ENCODE measurements at places on chromosomes 5 and 9.

DNA sequence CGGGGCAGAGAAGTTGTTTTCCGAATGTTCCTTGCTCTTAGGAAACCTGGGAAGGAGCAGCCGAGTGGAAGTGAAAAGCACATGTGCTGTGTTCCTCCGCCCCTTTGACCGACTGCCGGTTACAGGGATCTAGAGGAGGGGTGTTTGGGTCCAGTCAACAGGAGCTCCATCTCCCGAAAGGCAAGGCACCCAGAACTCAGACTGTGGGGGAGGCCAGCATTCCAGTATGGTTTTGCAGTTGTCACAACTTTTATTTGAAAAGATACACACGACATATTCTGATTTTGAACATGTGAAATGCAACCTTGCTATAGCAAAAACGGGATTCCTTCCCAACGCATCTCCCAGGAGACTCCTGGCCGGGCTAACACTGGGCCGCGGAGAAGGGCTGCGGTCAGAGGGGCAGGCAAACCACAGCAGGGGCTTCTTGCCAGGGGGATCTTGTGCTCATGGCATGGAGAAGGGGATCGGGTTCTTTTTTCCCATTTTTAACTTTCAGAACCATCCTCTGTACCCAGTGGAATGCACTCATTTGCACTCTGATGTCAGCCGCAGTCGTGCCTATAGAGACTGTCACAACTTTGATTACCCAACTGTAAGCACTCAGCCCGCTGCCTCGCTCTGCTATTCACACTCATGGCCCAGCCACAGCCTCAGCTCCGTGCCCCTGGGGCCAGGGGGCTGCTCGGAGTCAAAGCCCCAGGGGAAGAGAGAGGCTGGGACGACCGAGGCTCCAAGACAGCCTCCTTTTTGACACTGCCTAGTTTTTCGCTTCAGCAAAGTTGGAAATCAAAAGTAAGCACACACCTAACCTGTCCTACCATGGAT, 3.9 kb downstream of the QRFP start:
- peaks cover 11% of the 10 kb centered on the region for H3K4me1 ChIP-seq
- H3K4me3 ChIP-seq = no peak overlapping the region
- DNase-seq = no peak
- no peak overlapping the region for H3K27ac ChIP-seq

DNA sequence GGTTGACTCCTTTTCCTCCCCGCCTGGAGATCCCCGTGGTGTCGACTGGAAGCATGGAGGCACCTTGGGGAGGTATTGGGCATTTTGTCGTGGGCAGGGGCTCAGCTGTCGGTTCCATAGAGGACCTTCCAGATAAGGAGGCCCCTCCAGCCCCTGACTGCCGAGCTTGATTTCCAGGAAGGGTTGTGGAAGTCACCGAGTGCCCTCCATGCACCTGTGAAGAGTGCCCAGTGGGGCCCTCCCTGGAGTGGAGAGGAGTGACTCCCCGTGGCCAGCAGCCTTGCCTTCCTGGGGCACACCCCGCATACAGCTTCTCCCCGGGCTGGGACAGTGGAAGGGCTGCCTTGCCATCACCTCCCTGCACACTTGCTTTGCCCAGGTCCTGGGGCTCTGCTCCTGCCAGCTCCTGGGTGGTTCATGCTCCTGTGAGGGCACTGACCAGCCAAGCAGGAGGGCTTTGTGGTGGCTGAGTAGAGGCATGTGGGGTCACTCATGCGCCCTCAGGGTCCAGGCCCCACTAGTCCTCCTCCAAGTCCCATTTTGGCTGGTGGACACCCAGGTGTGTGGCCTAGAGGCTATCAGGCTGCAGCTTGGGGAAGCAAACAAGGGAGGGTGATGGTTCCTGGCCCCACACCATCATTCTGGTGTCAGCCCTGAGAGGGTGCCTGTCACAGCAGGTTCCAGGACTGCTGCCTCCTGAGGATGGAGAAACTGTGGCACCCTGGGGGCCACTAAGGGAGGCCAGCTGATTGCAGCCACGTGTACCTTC, 133.0 kb downstream of the WNK2 start:
- H3K4me3 ChIP-seq = no peak overlapping the region
- H3K27me3 ChIP-seq = no peaks in the 10 kb centered on the region

- H3K36me3 ChIP-seq = no peaks in the 10 kb centered on the region
- no peak overlapping the region for H3K4me3 ChIP-seq
- DNase-seq = no peak
- no peaks in the 10 kb centered on the region for H3K27me3 ChIP-seq
These were observed 50.0 kb downstream of the TSSK1B start for GRCh38 chr5:113384782-113385285.

- no peak for DNase-seq
- H3K36me3 ChIP-seq = no peaks in the 10 kb centered on the region
- no peaks in the 10 kb centered on the region for H3K4me1 ChIP-seq
- no peak overlapping the region for H3K4me3 ChIP-seq
- H3K27ac ChIP-seq = no peak overlapping the region
- H3K27me3 ChIP-seq = no peaks in the 10 kb centered on the region
These were observed 509.6 kb upstream of the TNC start for GRCh38 chr9:115627511-115627910.

- H3K27ac ChIP-seq = no peak overlapping the region
- H3K4me3 ChIP-seq = no peak overlapping the region
- H3K4me1 ChIP-seq = no peaks in the 10 kb centered on the region
These were observed 35.7 kb downstream of the AK8 start for GRCh38 chr9:132842124-132843044.

DNA sequence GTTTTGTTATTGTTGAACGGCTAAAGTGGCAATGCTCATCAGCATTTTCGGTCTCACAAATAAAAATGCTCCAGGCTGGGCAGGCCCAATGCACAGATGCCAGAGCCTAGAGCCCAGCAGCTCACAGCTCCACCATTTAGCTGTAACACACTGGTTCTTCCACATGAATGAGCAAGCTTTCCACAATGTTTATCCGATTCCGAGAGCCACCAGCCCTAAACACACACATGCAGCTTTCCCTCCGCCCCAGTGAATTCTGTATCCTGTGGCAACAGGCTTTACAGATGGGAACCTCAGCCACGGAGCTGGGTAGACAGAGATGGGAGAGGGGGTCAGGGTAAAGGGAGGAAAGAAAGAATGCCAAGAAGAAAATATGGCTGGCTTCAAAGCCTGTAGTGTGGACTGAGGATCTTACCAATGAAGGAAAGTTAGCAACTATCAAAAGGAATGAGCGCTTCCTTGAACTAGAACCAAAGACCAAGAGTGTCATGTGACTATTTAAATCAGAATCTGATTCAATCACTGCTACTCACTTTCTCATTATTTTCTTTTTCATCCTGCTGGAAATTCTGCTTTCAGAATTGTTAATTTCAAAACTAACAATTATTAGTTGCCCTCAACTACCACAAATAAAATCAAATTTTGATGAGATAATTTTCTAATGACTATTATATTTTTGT, 77.1 kb downstream of the MRPS27 start:
- no peak overlapping the region for H3K4me3 ChIP-seq
- H3K36me3 ChIP-seq = peaks cover 2% of the 10 kb centered on the region
- H3K4me1 ChIP-seq = peaks cover 3% of the 10 kb centered on the region
- H3K27me3 ChIP-seq = no peaks in the 10 kb centered on the region

DNA sequence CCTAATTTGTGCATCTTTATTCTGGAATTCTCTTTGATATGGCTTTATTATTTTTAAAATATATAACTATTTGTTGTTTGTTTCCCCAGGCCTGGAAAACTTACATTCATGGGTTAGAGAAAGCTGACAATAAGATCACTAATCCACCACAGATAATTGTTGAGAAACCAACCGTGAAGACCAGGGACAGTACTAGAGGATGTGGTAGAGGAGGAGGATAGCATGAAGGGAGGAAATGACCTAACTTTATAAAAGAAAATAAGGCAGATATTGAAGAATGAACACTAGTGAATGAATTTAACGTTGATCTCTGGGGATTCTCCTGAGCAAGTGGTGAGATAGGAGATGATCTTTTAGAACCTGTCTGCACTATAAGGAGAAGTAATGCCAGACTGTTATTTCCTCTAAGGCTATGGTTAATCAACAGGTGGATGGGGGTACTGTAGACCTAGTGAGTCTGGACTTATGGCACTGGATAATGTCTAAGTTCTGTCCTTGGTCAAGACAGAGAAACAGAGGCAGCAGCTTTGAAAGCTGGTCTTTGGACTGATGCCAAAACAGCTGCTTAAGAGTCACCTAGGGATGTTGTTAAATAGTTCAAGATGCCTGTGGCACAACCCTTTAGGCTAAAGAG, 52.4 kb downstream of the NREP start:
- H3K36me3 ChIP-seq = no peaks in the 10 kb centered on the region
- DNase-seq = no peak
- H3K27ac ChIP-seq = no peak overlapping the region
- no peaks in the 10 kb centered on the region for H3K27me3 ChIP-seq
- no peak overlapping the region for H3K4me3 ChIP-seq
- no peaks in the 10 kb centered on the region for H3K4me1 ChIP-seq

DNA sequence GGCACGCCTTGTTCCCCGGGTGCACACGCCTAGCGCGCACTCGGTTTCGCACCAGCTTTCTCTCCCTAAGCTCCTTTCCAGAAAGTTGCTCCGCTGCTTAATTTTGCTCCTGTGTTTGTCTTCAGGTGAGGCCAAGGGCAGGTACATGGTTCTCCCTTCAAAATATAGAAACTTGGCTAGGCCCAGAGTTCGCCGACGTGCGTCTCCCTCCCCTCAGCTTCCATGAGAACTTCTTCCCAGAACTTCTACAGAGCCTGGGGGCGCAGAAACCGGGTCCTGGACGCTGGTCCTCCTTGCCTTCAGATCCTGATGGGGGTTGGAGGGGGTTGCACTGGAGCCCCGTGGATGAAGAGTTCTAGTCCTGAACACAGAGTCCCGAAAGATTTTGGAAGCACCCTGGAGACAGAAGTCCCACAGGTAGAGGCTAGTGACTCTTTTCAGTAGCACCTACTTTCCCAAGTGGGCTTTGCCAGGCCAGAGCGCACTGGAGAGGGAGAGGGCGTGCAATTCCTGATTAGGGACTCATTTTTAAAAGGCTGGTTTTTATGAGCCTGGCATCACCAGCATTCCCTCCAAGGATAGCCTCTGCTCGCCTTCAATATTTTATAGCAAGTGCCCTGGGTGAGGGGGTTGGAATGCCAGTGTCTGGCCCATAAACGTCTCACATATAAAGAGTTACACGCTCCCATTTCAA, 128.4 kb downstream of the TMEM174 start:
- peaks cover 97% of the 10 kb centered on the region for H3K27me3 ChIP-seq
- H3K36me3 ChIP-seq = no peaks in the 10 kb centered on the region
- H3K4me3 ChIP-seq = no peak overlapping the region
- peaks cover 3% of the 10 kb centered on the region for H3K4me1 ChIP-seq

DNA sequence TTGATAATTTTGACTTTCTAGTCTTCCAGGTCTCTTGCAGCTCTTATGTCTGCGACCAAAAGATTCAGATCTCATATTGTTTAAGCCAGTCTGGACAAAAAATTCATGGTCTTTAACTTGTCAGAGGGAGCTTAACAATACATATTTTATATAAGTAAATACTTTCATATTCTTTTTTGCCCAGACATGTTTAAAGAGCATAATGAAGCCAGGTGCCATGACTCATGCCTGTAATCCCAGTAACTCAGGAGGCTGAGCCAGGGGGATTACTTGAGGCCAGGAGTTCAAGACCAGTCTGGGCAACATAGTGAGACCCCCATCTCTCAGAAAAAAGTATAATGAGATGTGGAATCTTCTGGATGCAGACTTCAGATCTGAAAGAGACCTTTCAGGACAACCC, 69.8 kb downstream of the JMY start:
- no peaks in the 10 kb centered on the region for H3K4me1 ChIP-seq
- H3K36me3 ChIP-seq = peaks cover 10% of the 10 kb centered on the region
- H3K4me3 ChIP-seq = no peak overlapping the region
- DNase-seq = no peak
- no peak overlapping the region for H3K27ac ChIP-seq

GRCh38 chr9:89701221-89701798, 96.5 kb downstream of the GADD45G start:
- H3K36me3 ChIP-seq = no peaks in the 10 kb centered on the region
- no peak for DNase-seq
- no peak overlapping the region for H3K4me3 ChIP-seq
- no peaks in the 10 kb centered on the region for H3K27me3 ChIP-seq
- no peak overlapping the region for H3K27ac ChIP-seq

DNA sequence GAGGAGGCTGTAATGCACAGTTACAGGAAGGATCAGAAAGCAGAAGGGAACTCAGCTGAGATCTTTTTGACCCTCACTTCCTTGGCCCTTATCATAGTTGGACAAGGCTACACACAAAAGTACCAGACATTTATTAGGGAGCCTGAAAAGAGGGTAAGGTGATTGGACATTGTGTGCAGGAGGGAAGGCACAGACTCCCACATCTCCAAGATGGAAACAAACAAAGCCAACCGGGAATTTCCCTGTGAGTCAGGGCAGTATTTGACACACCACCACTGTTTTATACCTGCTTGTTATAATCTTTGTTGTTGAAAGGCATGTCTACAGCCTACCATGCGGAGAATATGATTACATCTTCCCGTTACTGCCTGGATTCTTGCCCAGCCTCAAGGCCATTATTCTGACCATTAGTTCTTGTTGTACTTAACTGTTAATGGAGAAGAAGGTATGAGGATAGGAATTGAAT, 3.0 kb upstream of the CCNG1 start:
- DNase-seq = no peak
- no peak overlapping the region for H3K27ac ChIP-seq
- H3K4me3 ChIP-seq = no peak overlapping the region
- H3K4me1 ChIP-seq = peaks cover 17% of the 10 kb centered on the region
- no peaks in the 10 kb centered on the region for H3K27me3 ChIP-seq
- H3K36me3 ChIP-seq = no peaks in the 10 kb centered on the region

GRCh38 chr9:106771608-106772007, 91.4 kb upstream of the ZNF462 start:
- H3K4me1 ChIP-seq = peaks cover 4% of the 10 kb centered on the region
- H3K27ac ChIP-seq = no peak overlapping the region
- DNase-seq = peak; percentile 74
- no peaks in the 10 kb centered on the region for H3K27me3 ChIP-seq

DNA sequence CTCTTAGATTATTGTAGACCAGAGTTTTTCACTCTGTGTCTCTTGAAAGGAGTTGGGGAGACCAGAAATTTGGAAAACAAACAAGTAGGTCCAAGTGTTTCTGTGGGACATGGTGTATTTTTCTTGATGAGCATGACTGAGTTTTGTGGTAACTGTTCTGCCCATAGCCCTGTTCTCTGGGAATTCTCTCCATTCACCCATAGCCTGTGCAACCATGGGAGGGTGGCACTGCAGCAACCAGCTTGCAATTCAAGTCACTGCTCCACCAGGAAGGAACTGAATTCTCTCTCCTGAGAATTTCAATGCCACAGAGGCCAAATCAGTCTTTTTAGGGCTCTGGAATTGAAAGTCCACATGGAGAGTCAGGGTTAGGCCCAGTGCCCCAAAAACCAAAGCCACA, 475.3 kb upstream of the TRPC7 start:
- DNase-seq = no peak
- H3K36me3 ChIP-seq = no peaks in the 10 kb centered on the region
- H3K4me1 ChIP-seq = no peaks in the 10 kb centered on the region
- no peak overlapping the region for H3K4me3 ChIP-seq
- no peaks in the 10 kb centered on the region for H3K27me3 ChIP-seq
